ENCODE measurements at places on chromosomes 4 and X.
A peak's percentile ranks its signal among the peaks of the same experiment; 100 is the strongest.

DNA sequence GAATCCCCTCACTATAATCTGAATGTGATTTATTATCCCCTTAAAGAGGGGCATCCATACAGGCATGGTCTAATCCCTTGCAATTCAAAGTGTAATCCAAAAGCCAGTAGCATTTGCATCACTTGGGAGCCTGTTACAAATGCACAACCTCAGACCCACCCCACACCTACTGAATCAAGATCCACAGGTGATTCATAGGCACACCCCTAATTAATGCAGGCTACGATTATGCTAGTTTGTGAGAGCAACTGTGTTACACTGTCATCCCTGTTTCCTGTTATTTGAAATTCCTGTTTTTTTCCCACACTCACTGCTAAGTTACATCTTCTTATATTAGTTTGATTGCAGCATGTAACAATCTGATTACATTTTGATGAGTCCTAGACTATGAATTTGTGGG is 120.0 kb downstream of the RAB28 start:
- no peak for ATAC-seq

GRCh38 chrX:48025561-48025960 is 18.8 kb downstream of the SPACA5 start:
- ATAC-seq, result peak; percentile 27

- ATAC-seq, result no peak
Observed at GRCh38 chrX:151711787-151712186, 4.0 kb upstream of the FATE1 start.

DNA sequence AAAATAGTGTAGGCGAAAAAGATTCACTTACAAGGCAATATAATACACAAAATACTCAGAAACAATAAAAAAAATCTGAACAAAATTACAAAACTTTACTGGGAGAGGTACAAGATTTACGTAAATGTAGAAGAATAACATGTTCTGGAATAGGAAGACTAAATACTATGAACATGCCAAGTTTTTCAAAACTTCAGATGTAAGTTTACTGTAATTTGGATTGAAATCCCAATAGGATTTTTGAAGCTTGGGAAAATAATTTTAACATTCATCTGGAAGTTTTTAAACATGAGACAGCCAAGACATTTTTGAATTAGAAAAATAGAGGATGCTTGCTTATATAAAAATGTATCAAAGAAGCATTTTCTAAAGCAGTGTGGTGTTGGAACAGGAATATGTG is 30.5 kb upstream of the CT83 start:
- ATAC-seq, result no peak

GRCh38 chr4:82380344-82380743 is 6.6 kb upstream of the HNRNPD start:
- no peak for ATAC-seq

DNA sequence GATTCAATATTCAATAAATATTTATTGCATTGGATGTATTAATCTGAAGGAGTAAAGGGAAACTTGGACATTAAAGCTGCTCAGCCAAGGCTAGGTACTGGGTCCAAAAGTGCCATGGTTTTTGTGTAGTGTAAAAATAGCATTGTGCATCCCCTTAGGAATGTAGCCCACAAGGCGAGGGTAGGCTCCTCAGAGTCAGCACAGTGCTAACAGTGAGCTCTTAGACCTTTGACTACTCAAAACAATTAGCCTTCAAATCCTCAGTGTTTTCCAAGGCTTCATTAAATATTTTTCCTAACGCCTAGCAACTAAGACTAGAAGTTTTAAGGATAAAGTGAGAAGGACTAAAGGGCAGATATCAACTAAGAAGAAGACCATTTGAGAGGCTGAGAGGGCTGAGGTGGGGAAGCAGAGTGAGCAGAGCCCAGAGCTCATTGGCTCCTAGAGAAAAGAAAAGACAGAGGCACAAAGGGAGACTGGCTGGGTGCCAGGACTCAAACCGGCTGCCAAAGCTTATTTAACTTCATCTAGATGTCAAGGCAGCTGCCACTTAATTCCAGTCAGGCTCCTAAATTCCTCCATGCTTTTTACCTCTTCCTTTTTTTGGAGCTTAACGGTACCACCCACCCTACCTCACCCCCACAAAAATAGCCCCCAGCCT is 17.0 kb downstream of the PRKG2 start:
- ATAC-seq, result no peak

- no peak for ATAC-seq
Observed at GRCh38 chrX:44953734-44954502, 80.9 kb downstream of the KDM6A start.

DNA sequence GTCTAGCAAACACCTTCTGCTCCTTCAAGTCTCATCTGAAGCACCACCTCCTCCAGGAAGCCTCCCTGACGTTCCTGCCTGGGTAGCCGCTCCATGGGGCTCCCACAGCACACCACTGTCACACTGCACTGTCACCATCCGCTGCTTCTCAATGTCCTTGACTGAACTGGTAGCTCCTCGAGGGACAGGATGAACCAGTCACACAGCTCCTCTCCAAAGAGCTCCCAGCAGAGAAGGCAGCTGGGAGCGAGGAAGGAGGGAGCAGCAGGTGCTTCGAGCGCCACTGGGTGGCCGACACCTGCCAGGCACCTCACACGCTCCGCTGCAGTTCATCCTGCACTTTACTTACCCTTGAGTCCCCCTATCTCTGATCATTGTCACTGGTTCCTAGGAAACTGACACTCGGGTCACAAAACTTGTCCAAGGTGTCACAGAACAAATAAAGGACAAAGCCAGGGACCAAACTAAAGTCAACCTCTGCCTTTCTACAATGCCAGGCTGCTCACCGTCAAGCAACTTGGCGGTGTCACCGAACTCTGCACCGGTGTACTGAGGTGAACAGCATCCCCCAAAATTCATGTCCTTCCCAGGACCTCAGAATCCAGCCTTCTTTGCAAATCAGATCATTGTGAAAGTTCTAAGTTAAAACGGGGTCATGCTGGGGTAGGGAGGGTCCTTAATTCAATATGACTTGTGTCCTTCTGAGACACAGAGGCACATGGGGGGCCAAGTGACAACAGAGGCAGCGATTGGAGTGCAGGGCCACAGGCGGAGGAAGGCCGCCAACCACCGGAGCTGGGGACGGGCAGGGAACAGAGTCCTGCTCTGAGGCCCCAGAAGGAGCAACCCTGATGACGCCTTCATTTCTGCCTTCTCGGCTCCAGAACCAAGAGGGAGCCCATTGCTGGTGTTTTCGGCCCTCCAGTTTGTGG is 5.5 kb upstream of the S100P start:
- no peak for ATAC-seq

DNA sequence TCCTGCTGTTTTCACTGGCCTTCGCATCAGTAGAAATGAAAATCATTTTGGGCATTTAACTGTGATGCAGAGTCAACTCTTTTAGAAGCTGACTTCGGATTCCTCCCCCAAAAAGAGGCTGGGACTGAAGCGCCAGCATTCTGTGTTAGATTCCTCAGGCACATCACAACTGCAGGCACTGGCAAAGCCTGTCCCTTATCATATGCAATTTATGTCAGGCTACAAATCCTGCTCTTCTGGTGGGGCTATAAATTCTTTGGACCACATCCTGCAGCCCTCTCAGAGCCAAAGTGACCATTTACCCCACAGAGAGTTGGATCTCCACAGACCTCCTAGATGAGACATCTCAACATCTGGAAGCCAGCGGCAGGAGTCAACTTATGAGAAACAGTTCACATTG is 138.4 kb downstream of the CBR4 start:
- no peak for ATAC-seq

- ATAC-seq, result no peak
Observed at GRCh38 chr4:78001531-78001930, 55.6 kb upstream of the FRAS1 start.

DNA sequence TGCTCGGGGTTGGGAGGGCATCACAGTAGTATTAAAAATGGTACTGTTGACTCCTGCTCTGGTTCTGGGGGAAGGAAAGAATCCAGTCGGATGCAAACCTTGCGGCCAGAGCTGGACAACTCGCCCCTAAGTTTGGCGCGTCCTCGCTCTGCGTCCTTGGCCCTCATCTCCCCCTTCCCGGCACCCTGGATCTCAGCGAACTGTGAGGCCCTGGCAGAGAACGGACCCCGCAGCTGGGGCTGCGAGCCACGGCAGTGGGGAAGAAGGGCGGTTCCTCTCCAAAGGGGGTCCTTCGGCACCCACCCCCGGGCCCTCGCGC is 14.0 kb downstream of the ARHGEF6 start:
- no peak for ATAC-seq

- no peak for ATAC-seq
Observed at GRCh38 chr4:175560604-175561003, 251.5 kb downstream of the GPM6A start.

DNA sequence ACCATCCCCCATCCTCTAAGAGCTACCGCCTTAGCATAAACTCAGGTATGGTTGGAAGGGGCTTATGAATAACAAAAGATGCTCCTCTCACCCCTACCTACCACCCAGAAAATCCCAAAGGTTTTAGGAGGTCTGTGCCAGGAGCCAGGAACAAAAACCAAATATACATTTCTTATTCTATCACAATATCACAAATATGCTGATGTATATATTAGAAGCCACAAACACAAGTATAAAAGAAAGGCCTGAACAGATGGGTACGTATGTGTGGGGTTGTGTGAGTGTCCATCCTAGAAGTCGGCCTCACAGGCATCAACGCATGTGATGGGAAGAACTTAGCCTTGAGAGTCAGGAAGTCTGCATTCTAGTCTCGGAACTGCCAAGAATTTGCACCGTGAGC is 8.7 kb upstream of the ANXA5 start:
- no peak for ATAC-seq

GRCh38 chr4:176981074-176981473 is 188.4 kb upstream of the VEGFC start:
- no peak for ATAC-seq

- ATAC-seq, result no peak
Observed at GRCh38 chr4:153024466-153024865, 88.3 kb downstream of the FHDC1 start.

GRCh38 chr4:95293014-95293413 is 255.8 kb downstream of the UNC5C start:
- ATAC-seq, result peak; percentile 40

DNA sequence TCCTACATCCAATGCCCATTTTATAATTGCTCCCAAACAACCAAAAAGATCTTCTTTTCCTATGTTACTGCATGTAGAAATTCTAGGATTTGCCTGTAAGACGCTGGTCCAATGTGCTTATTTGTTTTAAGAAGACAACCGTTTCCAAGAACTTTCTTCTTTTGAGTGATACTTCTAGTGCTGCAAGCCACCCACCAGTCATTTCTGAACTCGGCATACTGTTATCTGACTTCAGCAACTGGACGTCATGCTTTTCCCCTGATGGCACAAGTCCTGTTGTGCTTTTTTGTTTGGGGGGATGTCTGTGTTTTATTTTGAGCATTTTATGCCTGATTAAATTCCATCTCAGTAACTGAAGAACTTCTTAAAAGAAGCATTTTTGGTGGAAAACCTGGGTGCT is 16.0 kb upstream of the RAP1GDS1 start:
- no peak for ATAC-seq

DNA sequence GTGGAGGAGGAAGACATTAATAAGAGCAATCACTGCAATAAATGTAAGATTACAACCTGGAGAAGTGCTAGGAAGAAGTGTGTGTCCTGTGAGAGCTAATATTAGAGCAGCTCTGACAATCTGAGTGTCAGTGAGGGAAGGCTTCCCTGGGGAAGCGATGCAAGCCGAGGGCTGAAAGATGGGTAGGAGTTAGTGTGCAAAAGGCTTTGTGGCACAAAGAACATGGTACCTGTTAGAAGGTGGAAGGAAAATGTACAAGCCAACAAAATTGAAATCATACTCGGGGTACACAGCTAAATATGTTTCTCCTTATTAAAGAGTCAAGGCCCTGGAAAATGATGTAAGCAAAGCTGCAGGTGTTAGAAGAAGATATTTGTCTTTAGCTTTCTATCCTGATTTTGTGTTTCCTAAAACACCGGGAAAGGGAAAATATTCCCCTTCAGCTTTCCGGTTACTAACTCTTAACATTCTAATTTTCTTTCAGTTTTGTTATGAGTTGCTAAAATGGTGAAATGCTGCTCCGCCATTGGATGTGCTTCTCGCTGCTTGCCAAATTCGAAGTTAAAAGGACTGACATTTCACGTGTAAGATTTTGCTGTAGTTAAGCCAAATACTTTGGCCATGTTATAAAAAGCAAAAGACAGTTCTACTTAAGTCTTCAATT is 808 bp downstream of the THAP6 start:
- ATAC-seq, result no peak

DNA sequence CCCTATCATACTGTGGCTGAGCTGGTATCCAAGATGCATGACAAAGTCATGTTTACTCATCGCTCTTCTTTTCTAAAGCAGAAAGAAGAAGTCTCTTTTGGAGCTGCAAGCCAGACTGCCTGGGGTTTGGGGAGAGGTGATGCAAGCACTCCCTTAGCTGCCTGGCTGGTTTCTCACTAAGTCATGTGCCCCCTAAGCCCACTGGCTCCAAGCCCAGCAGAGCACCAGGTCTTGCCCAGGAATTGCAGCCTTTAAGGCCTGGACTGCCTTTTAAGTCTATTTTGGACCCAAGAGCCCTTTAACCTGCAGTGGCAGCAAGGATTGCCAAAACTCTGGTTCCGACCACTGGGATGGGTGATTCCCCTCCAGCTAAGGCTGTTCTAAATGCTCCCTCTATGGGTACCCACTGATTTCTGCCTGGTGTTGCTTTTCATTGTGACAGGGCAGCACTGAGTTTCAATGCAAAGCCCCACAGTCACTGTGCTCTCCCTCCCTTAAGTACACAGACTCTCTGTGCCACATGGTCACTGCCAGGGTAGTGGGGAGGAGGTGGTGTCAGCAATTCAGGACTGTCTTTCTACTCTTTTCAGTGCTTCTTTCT is 548.6 kb downstream of the TLL1 start:
- no peak for ATAC-seq

DNA sequence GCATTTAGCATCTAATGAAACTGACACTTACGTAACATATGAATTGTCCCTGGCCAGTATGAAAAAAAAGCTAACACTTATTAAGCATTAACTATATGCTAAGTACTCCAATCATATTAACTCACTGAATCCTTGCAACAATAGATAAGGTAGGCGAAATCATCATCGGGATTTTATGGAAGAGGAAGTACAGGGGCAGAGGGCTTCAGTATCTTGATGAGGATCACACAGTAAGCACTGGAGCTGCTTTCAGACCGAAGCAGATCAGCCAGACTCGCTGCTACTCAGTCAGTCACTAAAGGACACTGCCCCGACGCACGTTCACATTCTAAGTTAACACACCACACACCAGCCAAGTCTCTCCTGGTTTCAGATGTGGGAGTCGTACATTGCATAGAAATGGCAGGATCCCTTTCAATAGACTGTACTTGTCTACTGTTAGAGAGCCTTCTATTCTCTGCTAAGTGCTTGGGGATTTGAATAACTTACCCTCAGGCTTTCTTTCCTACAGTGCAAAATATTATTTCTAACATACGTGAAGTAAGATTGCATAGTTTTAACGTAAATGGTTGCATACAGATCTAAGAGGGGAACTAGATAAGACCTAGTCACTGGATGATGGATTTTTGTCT is 540.2 kb upstream of the TENM3 start:
- ATAC-seq, result no peak
